Activated CD8-positive, alpha-beta memory T cell treated with anti-CD3 and anti-CD28 coated beads for 48 hours (primary cell): ENCODE measurements at places on chromosomes 5 and 9.

GRCh38 chr9:68775003-68775730, 70.1 kb downstream of the PIP5K1B start:
- no peak for DNase-seq

DNA sequence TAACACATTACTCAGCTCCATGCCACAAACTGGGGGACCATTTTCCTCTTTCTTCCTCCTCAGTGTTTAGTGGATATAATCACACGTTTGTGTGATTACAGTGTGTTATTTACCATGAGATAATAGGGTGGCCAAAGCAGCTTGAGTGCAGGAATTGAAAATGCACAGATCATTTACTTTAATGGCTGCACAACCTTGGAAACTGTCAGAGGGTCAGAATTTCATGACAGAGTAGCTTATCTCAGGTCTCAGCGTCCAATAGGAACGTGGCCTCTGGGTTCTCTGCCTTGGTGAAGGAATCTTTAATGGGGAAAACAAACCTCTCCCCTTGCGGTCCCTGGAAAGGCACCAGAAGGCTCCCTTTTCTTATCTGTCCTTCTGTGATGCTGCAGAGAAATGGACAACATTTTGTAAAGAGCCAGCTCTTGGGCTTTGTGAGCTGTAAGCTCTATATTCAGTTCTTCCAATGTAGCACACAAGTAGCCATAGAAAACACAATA, 87.4 kb upstream of the CD180 start:
- no peak for DNase-seq

DNA sequence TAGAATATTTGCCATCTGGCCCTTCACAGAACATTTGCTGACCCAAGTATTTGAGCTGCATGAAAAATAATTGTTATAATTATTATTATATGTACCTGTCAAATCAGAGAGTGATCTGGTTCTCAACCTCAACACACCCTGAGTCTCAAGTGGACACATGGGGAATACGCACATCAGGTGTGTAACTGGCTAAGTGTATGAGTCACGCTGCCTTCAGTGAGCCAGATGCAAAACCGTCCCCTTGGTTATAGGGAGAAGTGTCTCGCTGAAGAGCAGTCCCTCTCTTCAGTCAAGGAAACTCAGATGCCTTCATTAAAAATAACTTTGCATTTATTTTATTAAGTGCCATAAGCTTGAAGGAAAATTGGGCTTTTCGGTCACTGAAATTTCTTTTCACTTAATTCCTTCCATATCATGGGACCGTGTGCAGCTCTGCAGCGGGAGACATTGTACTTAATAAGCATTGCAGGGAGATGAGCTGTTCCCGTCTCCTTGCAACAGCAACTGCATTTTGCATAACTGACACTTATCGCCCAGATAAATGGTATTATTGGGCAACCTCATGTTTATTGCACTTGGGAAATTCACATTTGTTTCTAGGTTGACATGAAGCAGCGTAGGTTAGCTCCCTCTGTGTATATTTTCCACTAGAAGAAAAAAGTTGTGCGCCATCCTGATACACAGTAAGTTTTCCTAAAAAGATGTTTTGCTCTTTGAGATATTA, 512.3 kb upstream of the DAP start:
- DNase-seq: no peak

GRCh38 chr9:123929177-123929869, 603 bp downstream of the DENND1A start:
- no peak for DNase-seq

DNA sequence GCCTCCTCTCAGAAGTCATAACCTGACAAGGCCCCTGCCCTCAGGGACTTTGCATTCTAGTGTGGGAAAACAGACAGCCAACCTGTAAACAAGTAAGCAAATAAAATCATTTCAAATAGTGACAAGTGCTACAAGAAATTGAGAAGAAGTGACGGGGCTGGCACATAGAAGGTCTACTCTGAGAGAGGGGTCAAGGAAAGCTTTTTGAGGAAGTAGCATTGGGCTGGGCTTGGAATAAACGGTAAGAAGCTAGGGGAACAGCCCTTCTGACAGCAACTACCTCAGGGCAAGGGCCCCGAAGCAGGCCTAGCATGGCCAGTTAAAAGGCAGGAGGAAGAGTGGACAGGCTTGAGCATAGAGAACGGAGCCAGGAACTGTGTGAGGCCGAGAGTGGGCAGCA, 4.8 kb upstream of the SLC2A8 start:
- no peak for DNase-seq
